ENCODE measurements at places on chromosomes 7 and 10. TPM values are rescaled to one million over a fixed set of nuclear protein-coding genes. Genes with fewer than 3 reads are reported as not detected.

PPP1R9A gene
- total RNA-seq, result 1.9 TPM

CYP2C18 gene
- total RNA-seq, result 31.9 TPM

GUSB gene
- total RNA-seq, result 22.7 TPM

MGMT gene
- total RNA-seq, result 16.6 TPM

ACSM6 gene
- not detected for total RNA-seq

TSPAN13 gene
- 16.7 TPM for total RNA-seq

FANK1 gene
- 1.7 TPM for total RNA-seq

MYH16 gene
- total RNA-seq, result not detected

Measured in esophagus squamous epithelium (tissue), 5 donors.